ENCODE measurements at places on chromosomes 11 and 22.

DNA sequence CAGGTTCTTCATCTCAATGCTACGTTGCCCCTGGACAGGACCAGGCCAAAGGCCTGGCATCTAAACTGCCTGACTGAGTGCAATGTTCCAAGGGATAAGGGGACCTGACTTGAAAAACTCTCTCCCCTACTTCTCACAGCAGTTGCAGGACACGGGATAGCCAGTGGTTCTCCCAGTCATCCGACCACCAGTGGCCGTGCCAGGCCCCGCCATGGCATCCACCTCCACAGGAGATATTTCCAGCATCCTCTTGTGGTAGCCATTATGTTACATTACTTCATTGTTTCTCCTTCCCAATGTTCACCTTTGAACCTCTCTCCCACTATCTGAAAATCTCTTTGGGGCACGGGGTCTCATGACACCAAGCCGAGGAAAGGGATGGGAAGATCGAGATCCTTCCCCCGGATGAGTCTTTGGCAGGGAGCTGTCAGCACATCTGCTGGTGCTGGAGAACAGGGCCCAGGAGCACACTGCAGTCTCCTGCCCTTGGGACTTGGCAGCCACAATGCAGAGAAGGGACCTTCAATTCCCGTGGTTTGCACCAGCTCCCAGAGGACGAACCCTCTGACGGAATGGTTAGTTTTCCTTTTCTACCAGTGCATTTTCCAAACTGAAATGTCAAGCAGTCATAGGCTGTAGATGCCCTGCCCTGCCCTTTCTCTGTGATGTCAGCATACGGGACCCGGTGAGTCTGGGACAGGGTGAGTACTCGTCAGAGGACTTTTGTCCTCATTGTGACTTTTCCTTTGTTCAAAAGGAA is 121.2 kb downstream of the ETS1 start:
- peak overlapping the region; percentile 37 for H3K4me3 ChIP-seq
- H3K27ac ChIP-seq = peak overlapping the region; percentile 97
- peaks cover 58% of the 10 kb centered on the region for H3K36me3 ChIP-seq
- peaks cover 92% of the 10 kb centered on the region for H3K4me1 ChIP-seq
- no peaks in the 10 kb centered on the region for H3K27me3 ChIP-seq

GRCh38 chr11:69490516-69490915 is 9.1 kb downstream of the LINC01488 start:
- no peak for DNase-seq
- H3K27me3 ChIP-seq = no peaks in the 10 kb centered on the region
- no peak overlapping the region for H3K27ac ChIP-seq
- no peak overlapping the region for H3K4me3 ChIP-seq

- no peaks in the 10 kb centered on the region for H3K4me1 ChIP-seq
- no peak overlapping the region for H3K27ac ChIP-seq
- H3K4me3 ChIP-seq = no peak overlapping the region
- peak; percentile 11 for DNase-seq
These were observed 533.9 kb upstream of the CCDC90B start for GRCh38 chr11:83819931-83820549.

GRCh38 chr22:29288837-29289236 is 17.6 kb upstream of the GAS2L1 start:
- H3K36me3 ChIP-seq = peaks cover 68% of the 10 kb centered on the region
- no peaks in the 10 kb centered on the region for H3K27me3 ChIP-seq
- no peak for DNase-seq
- H3K4me1 ChIP-seq = no peaks in the 10 kb centered on the region

- no peaks in the 10 kb centered on the region for H3K27me3 ChIP-seq
- peaks cover 19% of the 10 kb centered on the region for H3K4me1 ChIP-seq
- peak overlapping the region; percentile 85 for H3K4me3 ChIP-seq
- peak; percentile 48 for DNase-seq
- peak overlapping the region; percentile 92 for H3K27ac ChIP-seq
- peaks cover 9% of the 10 kb centered on the region for H3K36me3 ChIP-seq
These were observed 2.1 kb downstream of the METTL15 start for GRCh38 chr11:28110108-28110820.

- H3K4me3 ChIP-seq = no peak overlapping the region
- no peaks in the 10 kb centered on the region for H3K27me3 ChIP-seq
- H3K27ac ChIP-seq = peak overlapping the region; percentile 11
- no peak for DNase-seq
These were observed 98.2 kb upstream of the MTMR2 start for GRCh38 chr11:96021901-96022650.
